ENCODE measurements at places on chromosomes 3 and 15. TPM values are rescaled to one million over a fixed set of nuclear protein-coding genes. Genes with fewer than 3 reads are reported as not detected.

GRCh38 chr15:57273402-57273801 is 102.9 kb upstream of the CGNL1 start:
- DNase-seq: no peak

- no peak for DNase-seq
Observed at GRCh38 chr15:90000186-90001001, 730 bp upstream of the ZNF710 start.

DNA sequence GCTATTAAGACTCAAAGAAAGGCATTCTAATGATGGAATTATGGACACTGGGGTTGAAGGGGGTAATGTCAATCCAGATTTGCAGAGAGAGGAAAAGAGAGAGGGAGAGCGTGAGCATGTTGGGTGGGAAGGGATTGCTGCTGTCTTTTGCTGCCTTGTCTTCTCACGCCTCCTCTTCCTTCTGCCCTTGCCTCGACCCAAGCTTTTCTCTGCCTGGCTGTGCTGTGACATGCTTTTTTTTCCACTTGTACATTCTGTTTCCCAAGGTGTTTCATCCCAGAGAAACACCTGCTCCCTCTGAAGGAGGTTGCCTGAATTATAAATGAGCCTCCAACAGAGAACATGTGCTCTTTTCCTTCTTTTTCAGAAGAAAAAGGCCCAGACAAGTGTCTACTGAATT is 80.3 kb downstream of the BDH1 start:
- no peak for DNase-seq

- DNase-seq: no peak
Observed at GRCh38 chr3:47868306-47868705, 65.4 kb downstream of the DHX30 start.

ANKUB1 gene
- 0.36 TPM for polyA plus RNA-seq

MST1R gene
- 0.62 TPM for polyA plus RNA-seq

IL17RD gene
- 52.7 TPM for polyA plus RNA-seq

PRR20G gene
- polyA plus RNA-seq: not detected

TMEM207 gene
- 21.4 TPM for polyA plus RNA-seq

ABI3BP gene
- 24.1 TPM for polyA plus RNA-seq
